Activated CD4-positive, alpha-beta T cell treated with anti-CD3 and anti-CD28 coated beads, Interleukin-2, amount 10 ng/mL, durations not matched to agents 7 days and 5 days (primary cell): ENCODE measurements at places on chromosomes 1 and 21. TPM values are rescaled to one million over a fixed set of nuclear protein-coding genes. Genes with fewer than 3 reads are reported as not detected.

SMPDL3B gene
- total RNA-seq: 0.20 TPM

DNA sequence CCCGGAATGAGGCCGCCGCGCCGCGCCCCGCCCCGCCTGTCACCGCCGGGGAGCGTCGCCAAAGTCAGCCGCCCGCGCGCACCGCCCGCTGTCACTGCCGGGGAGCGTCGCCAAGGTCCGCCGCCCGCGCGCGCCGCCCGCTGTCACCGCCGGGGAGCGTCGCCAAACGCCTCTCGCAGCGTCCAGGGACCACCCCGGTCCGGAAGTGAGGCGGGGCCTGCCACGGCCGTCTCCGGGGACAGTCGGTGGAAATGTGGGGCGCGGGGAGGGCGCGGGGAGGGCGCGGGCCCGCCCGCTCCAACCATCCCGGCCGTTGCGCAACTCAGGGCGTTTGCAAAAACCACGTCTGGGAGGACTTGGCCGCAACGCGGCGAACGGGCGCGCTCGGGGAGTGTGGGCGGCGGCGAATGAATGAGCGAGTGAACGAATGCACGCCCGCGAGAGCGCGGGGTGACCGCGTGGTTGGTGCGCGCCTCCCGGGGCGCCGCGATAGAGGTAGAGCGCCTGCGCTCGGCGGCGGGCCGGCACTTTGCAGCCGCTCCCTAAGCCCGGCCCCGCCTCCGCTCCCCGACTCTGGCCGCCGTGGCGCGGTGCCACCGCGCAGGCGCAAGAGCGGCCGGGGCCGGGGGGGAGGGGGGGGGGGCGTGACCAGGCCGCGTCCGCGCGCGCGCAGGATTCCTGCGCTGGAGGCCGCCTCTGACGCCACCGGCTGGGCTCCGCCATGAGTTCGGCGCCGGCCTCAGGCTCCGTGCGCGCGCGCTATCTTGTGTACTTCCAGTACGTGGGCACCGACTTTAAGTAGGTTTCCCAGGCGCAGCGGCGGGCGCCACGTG is at the start of the genes ACAP3 and PUSL1:
Gene ACAP3, minus strand, starts transcription at position 8 of the 833 bp plus-strand sequence. CDS start 115 bp downstream, outside the sequence.
Gene PUSL1, plus strand, starts transcription at position 675 of the 833 bp plus-strand sequence. Its CDS starts 47 bp downstream, at position 722.
- peak; percentile 86 for DNase-seq

- DNase-seq: no peak
These were observed 38.7 kb upstream of the TTC22 start for GRCh38 chr1:54839824-54840223.

DNA sequence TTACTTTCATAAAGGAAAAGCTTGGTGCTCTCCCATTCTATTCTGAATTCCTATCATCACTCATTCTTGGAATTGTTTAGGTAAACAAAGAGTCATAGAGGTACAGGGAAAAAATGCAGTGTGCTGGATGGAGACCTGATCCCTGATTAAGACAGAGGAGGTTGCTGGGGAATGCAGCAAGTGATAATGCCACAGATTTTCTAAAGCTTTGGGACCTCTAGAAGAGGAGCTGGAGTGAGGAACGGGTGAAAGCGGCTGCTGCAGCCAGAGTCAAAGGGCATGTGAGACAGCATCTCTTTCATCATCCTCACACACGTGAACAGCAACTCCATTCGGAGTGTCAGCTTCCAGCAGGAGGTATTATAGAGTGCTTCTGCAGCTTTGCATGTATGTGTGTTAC is 54.9 kb upstream of the DIPK1A start:
- no peak for DNase-seq

GRCh38 chr1:198108636-198109370 is 48.0 kb upstream of the NEK7 start:
- no peak for DNase-seq
